Activated T-cell treated with anti-CD3 and anti-CD28 coated beads for 48 hours (primary cell): ENCODE measurements at places on chromosomes 7 and 10.

GRCh38 chr7:37052705-37053104 is 328.4 kb upstream of the AOAH start:
- DNase-seq, result no peak

DNA sequence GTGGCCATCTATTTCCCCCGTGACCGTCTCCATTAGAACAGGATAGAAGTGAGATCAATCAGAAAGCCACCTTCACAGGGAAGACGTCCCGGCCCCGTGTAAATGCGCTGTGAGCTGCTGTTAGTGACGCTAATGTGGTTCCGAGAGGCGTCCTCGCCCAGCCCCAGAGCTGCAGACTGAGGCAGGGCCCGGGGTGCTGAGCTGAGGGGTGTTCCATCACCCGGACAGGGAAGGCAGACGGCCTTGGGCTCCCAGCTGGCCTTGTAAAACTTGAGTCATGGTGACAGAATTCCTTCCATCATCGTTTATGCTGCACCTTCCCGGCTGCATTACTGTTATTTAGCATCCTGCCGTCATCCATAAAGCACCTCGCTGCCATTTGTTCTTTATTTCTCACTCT is 195.3 kb upstream of the CTBP2 start:
- no peak for DNase-seq

GRCh38 chr7:12031638-12032037 is 179.5 kb upstream of the TMEM106B start:
- no peak for DNase-seq

- no peak for DNase-seq
Observed at GRCh38 chr10:98560565-98560964, 113.8 kb upstream of the HPS1 start.
